ENCODE measurements at places on chromosomes 2 and 18. TPM values are rescaled to one million over a fixed set of nuclear protein-coding genes. Genes with fewer than 3 reads are reported as not detected.

The DQX1 gene
- 0.16 TPM for total RNA-seq

The ATF2 gene
- total RNA-seq = 19.8 TPM

The COL3A1 gene
- 0.27 TPM for total RNA-seq

The KLHL30 gene
- total RNA-seq = 0.24 TPM
